ENCODE measurements at places on chromosomes 6 and 20. TPM values are rescaled to one million over a fixed set of nuclear protein-coding genes. Genes with fewer than 3 reads are reported as not detected.

GRCh38 chr6:46347669-46348068, 143.6 kb downstream of the RCAN2 start:
- DNase-seq, result no peak

Gene PTCRA
- not detected for polyA plus RNA-seq

DNA sequence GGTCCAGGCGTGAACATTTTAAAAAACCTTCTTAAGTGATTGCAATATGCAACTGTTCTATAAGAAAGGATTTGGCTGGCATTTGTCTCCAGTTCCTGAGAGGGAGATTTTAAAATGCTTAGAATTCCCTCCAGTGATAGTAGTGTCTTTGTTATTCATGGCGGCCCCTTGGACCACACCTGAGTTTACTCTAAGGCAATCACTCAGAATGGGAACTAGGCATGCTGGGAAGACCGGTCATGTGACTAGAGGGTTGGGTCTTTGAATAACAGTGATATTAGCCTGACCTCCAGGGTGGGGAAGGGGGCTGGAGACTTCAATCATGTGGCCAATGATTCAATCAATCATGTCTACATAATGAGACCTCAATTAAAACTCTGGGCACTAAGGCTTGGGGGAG, 50.7 kb upstream of the UTRN start:
- no peak for DNase-seq

Gene VSX1
- polyA plus RNA-seq, result 0.05 TPM

Gene HS3ST5
- 1.1 TPM for polyA plus RNA-seq

GRCh38 chr6:19181211-19181610, 656.0 kb upstream of the ID4 start:
- no peak for DNase-seq

Gene C6orf58
- polyA plus RNA-seq, result not detected

All from urinary bladder (tissue), 4 donors.